Cardiac fibroblast (primary cell): ENCODE measurements at places on chromosomes 4 and X.

DNA sequence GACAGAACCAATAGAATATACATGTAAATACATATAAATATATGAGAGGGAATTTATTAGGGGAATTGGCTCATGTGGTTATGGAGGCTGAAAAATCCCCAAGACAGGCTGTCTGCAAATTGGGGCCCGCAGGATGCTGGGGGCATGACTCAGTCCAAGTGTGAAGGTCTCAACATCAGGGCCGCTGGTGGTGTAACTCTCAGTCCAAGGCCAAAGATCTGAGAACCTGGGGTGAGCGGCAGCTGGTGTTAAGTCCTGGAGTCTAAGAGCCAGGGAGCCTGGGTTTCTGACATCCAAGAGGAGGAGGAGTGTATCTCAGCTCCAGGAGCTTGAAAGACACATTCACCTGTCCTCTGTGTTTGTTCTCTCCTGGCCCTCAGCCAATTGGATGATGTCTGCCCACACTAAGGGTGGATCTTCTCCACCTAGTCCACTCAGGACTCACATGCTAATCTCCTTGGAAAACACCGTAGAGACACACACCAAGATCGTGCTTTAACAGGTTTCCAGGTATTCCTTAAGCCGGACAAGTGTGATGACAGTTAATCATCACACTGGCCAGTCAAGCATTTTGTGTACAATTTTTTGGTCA lies 28.9 kb downstream of the TIGD2 start:
- no peak for DNase-seq

DNA sequence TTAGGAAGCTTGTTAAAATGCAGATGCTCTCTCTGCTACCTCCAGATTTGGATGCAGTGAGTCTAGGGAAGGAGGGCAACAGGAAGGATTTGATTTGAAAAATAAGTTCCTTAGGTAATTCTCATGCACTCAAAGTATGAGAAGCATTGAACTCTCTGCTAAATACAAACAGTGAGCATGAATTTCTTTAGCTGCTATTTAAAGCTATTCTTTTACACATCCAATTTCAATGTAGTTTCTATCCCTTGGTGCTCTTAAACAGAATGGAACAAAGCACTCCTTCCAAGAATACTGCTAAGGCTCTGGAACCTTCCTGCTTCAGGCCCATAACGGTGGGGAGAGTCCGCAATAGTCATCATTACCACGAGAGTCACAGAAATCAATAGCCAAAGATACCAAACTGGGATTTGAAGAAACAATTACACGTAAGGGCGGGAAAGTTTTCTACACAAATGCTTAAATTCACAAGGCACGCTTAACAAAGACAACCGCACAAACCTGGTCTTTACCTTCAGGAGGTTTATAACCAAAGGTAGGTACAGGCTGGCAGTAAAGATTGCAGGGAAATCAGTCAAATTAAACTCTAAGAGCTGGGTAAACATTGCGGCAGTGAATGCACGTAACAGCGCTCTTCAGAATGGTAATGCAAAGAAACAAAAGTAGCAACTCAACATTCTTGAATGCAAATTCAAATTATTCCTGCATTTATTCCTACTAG lies 123.2 kb upstream of the NAP1L5 start:
- no peak for DNase-seq

DNA sequence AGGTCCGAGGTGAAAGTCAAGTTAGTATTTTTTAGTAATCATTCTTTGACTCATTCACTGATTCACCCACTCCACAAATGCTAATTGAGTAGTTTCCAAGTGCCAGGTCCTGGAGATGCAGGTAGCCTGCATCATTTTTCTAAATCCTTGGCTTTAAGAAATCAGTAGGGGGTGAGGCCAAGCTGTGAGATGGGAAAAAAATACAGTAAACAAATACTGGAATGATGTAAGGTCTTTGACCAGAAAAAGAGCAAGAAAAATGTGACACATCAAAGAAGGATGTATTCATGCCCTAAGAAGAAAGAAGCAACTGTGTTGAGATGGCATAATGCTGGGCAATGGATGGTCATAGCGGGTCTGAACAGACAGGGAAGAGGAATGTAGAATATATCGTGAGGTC lies 1386.6 kb downstream of the PCDH7 start:
- no peak for DNase-seq

- no peak for DNase-seq
Measured at GRCh38 chr4:120672076-120672475, 250.4 kb downstream of the PRDM5 start.
